ENCODE measurements at places on chromosomes 6 and 20. TPM values are rescaled to one million over a fixed set of nuclear protein-coding genes. Genes with fewer than 3 reads are reported as not detected.

The RHAG gene
- polyA plus RNA-seq: 0.88 TPM

The WFDC5 gene
- not detected for polyA plus RNA-seq

The SLC22A7 gene
- 0.81 TPM for polyA plus RNA-seq

The SLC17A2 gene
- 0.58 TPM for polyA plus RNA-seq

The KCNK16 gene
- polyA plus RNA-seq: not detected

The MPC1 gene
- polyA plus RNA-seq: 73.5 TPM

The TPX2 gene
- 61.1 TPM for polyA plus RNA-seq

The RAB44 gene
- polyA plus RNA-seq: 0.06 TPM

The RSPH4A gene
- 3.0 TPM for polyA plus RNA-seq

The HLA-DOA gene
- polyA plus RNA-seq: 4.8 TPM

GRCh38 chr6:150767571-150768018, 97.9 kb upstream of the MTHFD1L start:
- DNase-seq: no peak

GRCh38 chr6:139156102-139156501, 21.2 kb downstream of the HECA start:
- no peak for DNase-seq

DNA sequence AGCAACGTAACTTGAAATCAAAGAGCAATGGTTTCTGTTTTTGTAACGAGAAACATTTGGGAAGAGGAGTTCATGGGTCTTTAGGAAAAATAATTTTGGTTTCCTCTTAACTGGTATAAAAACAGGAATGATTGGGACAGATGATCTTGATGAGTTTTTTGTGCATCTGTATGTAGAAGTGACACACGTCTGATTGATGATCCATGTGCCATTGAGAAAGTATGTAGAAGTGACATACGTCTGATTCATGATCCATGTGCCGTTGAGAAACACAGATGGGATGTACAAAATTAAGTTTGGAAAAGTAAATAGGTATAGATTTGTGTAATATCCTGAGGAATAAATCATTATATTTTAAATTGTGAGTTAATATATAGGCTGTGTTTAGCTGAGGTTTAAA, 2.1 kb downstream of the KIAA1586 start:
- no peak for DNase-seq

DNA sequence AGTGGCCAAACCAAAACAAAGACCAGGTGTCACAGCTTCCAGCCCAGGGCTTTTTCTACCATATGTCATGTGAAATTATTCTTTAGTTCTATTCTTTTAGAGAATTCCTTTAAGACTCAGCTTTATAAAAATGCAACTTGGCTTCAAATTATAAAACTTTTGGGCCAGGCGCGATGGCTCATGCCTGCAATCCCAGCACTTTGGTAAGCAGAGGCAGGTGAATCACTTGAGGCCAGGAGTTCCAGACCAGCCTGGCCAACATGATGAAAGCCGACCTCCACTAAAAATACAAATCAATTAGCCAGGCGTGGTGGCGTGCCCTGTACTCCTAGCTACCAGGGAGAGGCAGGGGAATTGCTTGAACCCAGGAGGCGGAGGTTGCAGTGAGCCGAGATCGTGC, 210.3 kb upstream of the ARG1 start:
- no peak for DNase-seq

DNA sequence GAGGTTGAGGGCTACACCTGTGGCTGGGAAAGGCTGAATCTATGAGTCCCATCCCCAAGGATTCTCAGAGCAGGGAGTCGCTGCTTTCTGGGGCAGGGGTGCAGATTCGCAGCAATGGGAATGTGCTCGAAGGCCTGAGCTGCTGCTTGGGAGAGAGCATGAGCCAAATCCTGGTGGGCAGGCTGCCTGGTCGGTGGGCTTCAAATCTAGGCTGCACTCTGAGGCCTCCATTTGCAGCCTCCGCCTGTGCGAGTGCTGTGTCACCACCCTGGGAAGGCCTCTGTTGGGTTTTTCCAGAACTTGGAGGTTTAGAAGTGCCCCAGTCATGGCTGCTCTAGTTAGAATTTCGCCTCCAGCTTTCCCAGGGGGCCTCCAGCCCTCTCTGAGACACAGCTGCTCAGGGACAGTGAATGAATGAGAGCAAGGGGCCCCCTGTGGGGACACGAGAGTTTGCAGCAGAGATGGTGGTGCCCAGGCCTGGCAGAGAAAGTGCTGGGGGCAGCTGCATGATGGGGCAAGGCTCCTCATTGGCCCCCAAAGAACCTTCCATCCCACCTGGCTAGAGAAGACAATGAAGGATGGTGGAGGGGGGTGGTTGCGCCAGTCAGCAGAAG, 31.1 kb upstream of the RNF24 start:
- no peak for DNase-seq

GRCh38 chr20:9130521-9130920, 61.6 kb downstream of the PLCB4 start:
- peak; percentile 27 for DNase-seq

DNA sequence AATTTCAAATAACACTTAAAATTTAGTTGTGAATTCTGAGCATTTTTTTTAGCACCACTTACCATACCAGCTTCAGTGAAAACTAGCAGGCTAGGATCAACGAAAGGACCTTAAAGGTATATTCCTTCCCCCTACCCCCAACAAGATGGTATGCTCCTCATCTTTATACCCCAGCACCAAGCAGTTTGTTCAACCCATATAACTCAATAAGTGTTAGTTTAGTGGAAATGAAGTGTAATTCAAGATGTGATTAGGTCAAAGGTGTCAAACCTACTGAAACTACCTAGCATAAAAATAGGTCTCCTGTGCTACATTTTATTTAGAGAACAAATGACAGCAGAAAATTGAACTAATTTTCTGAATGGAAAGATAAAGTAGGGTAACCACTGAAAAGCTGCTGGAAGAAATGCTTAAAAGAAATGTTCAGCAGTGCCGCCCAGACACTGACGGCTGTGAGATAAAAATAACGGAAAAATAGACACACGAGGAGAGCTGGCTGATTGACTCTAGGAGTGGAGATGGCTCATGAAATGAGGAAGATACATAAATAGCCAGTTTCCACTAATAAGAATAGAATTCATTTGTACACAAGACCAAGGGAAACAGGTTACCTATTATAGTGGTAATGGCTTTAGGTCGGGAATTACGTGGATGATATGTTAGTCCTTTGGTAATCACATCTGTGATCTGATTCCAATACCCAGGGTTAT, 94.8 kb downstream of the IPCEF1 start:
- DNase-seq: no peak

GRCh38 chr20:47221036-47221625, 135.4 kb downstream of the ZMYND8 start:
- DNase-seq: no peak

- DNase-seq: no peak
Measured at GRCh38 chr6:4858194-4859015, 82.2 kb downstream of the CDYL start.

DNA sequence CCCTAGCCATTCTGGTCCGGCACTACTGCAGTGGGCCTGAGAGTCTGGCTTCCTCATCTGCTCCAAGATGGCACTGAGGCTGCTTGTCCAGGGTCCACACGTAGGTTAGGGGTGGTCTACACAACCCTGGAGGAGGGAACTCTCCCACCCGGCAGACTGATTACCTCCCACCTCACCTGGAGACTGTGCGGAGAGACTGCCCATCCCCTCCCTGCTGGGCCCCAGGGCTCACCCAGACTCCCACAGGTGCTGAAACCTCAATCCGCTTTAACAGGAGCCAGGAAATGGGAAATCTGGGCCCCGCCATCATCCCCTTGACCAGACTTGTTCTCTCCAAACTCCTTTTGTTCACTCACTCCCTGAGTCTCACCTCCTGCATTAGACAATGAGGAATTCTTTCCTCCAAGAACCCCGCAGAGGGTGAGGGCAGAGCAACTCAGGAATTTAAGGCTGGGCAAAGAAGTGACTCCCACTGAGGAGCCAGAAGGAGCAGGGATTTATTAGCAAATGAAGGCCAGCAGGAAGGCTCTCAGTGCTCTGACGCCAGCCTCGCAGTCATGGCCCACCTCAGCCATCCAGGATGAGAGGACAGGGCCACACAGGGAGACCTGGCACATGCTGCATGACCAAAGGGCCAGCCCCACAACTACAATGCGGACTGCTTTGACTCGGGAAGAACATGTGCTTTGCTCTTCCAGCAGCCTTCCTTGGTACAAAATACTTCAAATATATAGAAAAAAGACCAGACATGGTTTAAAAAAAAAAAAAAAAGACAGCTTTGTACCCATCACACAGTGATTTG, 53.0 kb downstream of the CDK5RAP1 start:
- no peak for DNase-seq

DNA sequence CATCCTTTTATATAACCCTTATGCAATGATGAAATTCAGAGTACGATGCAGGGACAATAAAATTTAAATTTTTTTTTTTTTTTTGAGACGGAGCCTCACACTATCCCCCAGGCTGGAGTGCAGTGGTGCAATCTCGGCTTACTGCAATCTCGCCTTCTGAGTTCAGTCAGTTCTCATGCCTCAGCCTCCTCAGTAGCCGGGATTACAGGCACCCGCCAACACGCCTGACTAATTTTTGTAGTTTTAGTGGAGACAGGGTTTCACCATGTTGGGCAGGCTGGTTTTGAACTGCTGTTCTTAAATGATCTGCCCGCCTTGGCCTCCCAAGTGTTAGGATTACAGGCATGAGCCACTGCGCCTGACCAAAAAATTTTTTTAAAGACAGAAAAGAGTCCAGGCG, 15.2 kb downstream of the MTO1 start:
- no peak for DNase-seq

GRCh38 chr6:157555455-157556143, 174.6 kb downstream of the ZDHHC14 start:
- DNase-seq: no peak

GRCh38 chr20:61259741-61260140, 7.7 kb downstream of the CDH4 start:
- no peak for DNase-seq
